ENCODE measurements at places on chromosomes 7 and 10.

GRCh38 chr10:13759168-13759567 lies 172.4 kb downstream of the PRPF18 start:
- DNase-seq, result no peak

GRCh38 chr10:116408719-116409118 lies 18.9 kb upstream of the PNLIPRP3 start:
- no peak for DNase-seq

DNA sequence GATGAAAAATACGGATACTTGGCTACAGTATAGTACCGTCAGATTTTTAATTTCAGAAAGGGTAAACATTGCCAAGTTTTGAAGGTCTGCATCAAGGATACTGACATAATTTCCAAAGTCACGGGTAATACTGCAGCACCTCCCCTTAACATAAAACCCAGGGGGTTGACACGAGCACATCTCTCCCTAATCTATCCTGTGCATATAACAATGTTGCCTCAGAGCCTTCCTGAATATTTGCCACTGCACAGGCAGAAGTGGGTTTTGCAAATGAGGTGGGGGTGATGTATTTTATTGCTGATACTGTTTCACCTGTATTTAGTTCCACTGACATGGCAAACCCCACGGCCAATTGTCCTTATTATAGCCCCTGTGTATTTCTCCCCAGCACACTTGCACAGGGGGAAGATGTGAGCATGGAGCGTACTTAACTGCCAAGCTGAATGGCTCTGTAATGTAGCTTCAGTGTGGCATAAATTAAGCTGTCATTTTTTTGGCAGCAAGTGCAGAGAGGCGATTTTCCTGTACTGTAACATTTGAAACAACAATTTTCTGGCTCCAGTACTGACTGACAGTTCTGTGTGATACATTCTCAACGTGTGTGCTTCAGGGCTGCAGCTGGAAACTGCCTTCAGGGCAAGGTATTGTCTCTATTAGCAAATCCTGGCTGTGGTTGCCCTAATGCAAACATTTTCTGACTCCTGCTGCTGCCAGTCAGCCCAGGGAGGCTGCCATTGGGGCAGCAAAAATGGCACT lies 299.6 kb upstream of the SP4 start:
- DNase-seq, result no peak

DNA sequence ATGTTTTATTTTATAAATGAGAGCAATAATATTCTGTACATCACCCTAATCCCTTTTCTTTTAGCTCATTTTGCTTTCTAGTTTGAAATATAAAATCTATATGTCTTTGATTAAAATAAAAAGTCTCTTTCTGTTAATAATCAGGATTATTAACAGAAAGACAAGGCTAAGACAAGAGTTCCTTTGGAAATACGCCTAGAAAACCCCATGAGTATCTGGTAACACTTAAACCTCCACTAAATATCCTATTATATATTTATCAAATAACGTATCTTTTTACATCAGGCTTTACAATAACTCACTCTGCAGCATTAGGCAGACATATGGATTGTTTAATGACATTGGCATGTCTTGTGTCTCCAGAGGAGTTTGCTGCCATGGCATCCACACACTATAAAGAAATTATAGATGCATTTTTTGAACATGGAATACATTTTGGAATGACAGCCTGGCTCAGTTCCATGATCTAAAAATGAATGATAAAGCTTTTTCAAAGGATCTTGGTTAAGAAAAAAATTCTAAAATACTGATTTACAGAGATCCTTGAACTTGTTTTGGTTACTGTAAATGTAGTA lies 98.7 kb downstream of the TMEM26 start:
- no peak for DNase-seq

DNA sequence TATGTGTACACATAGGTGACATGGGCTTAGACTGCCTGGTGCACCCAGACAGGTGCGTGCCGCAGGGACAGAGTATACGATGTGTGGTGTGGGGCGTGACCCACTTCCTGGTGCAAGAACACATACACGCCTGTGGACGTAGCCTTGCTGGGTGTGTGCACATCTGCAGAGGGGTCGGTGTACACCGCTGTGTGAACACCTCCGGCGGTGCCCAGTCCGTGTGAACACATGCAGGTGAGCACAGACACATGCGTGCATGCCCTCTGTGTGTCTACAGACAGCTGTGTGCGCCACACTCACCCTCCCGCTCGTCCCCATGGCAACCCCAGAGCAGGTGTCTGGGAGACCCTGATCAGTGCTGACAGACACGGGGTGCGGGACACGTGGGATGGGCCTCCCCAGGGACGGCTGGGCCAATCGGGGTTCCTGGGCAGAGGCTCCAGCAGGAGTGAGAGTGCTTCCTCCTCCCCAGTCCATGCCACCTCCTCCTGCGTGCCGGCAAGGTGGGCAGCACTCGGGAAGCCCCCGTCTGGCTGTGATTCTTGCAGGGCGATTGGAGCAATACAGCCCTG lies 23.4 kb downstream of the ELFN1 start:
- DNase-seq, result no peak

Measured in activated CD4-positive, alpha-beta T cell treated with anti-CD3 and anti-CD28 coated beads, Interleukin-2, amount 50 U/mL, for 1 hour (primary cell).